Activated effector memory CD4-positive, alpha-beta T cell treated with anti-CD3 and anti-CD28 coated beads, Interleukin-2, amount 50 U/mL, for 16 hours (primary cell): ENCODE measurements at places on chromosomes 4 and X.

- DNase-seq, result no peak
Observed at GRCh38 chrX:108261549-108262203, 170.1 kb downstream of the ATG4A start.

DNA sequence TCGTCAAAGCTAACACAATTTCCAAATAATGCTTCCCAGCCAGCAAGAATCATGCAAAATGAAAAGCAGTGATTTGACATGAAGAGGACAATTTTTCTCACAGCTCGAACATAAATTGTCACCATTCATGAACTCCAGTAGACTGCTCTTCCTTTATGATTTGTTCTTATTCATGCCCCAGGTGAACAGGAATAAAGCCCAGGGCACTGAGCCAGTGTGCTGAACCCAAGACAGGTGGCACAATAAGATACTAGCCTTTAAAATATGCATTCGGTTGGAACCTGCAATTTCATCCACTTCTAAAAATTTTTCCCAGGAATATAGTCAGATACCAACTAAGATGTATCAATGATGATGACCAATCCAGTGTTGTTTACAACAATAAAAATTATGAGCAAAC lies 139.7 kb downstream of the PRSS12 start:
- no peak for DNase-seq

- no peak for DNase-seq
Observed at GRCh38 chrX:47643926-47644325, 6.4 kb downstream of the ELK1 start.

DNA sequence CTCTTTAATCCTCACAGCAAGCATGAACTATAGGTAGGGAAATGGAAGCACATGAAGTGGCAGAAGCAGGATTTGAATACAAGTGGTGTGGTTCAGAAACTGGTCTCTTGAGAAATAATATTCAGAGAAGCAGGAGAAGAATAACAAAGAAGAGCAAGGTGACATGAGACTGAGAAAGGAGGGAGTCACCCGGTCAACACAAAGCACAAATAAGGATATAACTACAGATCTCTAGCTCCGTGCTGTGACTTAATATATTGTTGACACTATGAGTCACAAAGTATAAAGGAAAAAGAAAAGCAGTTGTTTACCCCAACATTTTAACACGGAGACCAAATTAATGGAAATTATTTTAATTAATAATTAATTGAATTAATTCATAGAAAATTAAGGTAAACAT lies 204.5 kb downstream of the CPE start:
- no peak for DNase-seq

- DNase-seq, result no peak
Observed at GRCh38 chr4:74583757-74584156, 138.8 kb downstream of the AREG start.

GRCh38 chrX:150184491-150184890 lies 178.6 kb upstream of the MAMLD1 start:
- DNase-seq, result no peak

GRCh38 chr4:14289708-14290107 lies 662.2 kb upstream of the BOD1L1 start:
- DNase-seq, result no peak

GRCh38 chr4:9384126-9384525 lies 21.2 kb downstream of the USP17L30 start:
- no peak for DNase-seq

DNA sequence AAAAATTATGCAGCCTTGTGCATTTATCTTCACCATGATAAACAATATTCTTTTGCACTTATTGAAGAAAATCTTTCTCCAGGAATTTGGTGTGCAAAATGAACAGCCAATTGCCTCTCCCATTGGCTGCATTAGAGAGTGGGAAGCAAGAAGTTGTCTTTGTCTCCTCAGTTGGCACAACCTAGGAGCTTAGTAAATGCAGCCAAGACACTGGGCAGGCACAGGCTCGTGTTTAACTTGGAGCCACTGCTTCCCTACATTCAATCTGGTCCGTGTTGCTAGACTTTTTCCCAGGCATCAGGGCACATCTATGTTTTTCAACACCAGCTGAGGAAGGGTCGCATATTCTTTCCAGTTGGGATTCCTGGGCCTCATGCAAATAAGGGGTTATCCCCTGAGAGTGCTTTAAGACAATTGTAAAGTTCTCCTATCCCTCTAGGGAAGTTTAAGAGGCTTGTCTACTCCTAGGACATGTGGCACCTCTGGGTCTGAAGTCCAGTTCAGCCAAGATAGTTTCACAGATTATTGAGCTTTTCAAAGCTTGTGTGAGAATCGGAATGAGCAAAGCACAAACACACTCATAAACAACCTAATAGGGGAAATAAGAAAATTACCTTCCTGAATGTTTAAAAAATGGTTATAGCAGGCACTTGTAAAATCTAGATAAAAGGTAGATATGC lies 31.8 kb upstream of the SRD5A3 start:
- no peak for DNase-seq

GRCh38 chr4:129162450-129162849 lies 66.5 kb downstream of the C4orf33 start:
- no peak for DNase-seq

DNA sequence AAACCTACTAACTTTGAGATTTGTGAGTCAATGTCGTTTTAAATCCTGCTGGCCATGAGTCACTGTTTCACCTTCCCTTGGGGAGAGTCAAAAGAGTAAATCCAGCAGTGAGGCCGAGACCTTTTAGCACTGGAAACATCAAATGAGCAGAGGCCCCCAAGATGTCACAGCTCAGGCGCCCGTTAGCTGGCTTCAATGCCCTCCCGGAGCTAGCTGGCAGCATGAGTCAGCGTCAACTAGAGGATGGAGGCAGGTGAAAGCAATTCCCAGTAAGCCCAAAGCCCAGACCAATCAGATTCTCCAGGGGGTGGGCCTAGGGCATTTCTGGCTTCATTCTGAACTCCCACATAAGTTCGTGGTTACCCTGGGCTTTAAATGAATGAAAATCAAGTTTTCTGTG lies 170.9 kb downstream of the CLCN4 start:
- DNase-seq, result no peak

GRCh38 chr4:31045724-31046318 lies 325.7 kb downstream of the PCDH7 start:
- no peak for DNase-seq

- no peak for DNase-seq
Observed at GRCh38 chr4:44493924-44494323, 45.3 kb upstream of the KCTD8 start.

GRCh38 chrX:828411-828959 lies 197.9 kb downstream of the SHOX start:
- no peak for DNase-seq

- DNase-seq, result no peak
Observed at GRCh38 chrX:35728481-35728880, 69.7 kb upstream of the MAGEB16 start.

- no peak for DNase-seq
Observed at GRCh38 chrX:1507511-1508463, 29.2 kb downstream of the P2RY8 start.

- peak; percentile 61 for DNase-seq
Observed at GRCh38 chrX:69616457-69617203, 717 bp downstream of the EDA start.

GRCh38 chr4:117481742-117482141 lies 396.4 kb upstream of the TRAM1L1 start:
- DNase-seq, result no peak

- DNase-seq, result peak; percentile 9
Observed at GRCh38 chrX:56785442-56785841, 56.4 kb downstream of the NBDY start.

DNA sequence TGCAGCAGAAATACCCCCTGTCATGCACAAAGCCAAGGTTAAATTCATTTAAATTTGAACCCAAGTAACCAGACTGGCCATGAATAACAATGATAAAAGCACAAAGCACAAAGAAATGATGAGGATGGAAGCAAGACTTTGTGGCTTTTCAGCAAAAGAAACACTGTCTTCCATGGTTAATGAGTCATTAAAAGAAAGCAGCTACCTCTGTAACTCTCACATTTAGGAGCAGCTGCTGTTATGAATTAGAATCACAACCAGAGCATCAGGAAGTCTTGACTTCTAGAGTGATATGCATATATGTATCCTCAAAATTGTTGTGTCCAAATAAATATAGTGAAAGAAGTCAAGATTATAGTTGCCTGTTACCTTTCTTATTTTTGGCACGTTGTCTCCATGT lies 70.7 kb upstream of the RPS6KA6 start:
- no peak for DNase-seq

DNA sequence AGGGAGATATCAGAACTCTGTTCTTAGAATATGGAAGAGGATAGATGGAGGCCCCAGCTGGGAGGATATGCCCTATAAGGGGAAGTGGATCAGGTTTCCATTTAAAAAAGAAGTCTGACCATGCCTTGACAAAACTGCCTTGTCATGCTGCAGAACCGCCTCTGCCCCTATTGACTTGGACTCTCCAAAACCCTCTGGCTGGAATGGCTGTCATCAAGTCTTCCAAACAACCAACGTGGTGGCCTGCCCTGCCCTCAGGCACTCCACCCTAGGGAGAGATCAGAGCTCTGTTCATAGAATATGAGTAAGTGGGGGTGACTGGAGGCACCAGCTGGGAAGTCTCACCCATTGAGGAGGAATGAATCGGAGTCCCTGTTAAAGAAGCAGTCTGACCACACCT lies 114.9 kb downstream of the VSIG4 start:
- DNase-seq, result no peak

- DNase-seq, result no peak
Observed at GRCh38 chrX:113059714-113060113, 219.1 kb upstream of the AMOT start.

- DNase-seq, result peak; percentile 91
Observed at GRCh38 chr4:37603070-37603468, 83.1 kb downstream of the RELL1 start.

DNA sequence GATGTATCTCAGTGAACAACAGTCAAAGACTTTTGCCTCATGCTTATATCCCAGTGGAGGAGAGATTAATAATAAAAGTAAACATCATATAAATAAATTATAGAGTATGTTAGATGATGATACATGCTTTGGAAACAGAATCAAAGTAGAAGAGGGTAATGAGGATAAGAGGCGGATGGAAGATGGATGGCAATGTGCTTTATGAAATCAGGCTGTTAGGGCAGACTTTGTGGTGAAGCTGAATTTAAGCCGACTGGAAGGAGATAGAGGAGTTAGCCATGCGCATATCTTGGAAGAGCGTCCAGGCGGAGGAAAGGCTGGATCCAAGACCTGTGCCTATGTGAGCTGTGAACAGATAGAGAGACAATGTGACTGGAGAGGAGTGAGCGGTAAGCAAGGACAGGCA lies 74.9 kb upstream of the GUCY1A1 start:
- DNase-seq, result no peak

- no peak for DNase-seq
Observed at GRCh38 chr4:5773271-5773555, 62.2 kb downstream of the EVC start.
